ENCODE measurements at places on chromosomes 6 and 20. TPM values are rescaled to one million over a fixed set of nuclear protein-coding genes. Genes with fewer than 3 reads are reported as not detected.
A peak's percentile ranks its signal among the peaks of the same experiment; 100 is the strongest.

- peak; percentile 8 for DNase-seq
Measured at GRCh38 chr6:73152966-73153757, 72.1 kb downstream of the KHDC1L start.

- no peak for DNase-seq
Measured at GRCh38 chr6:5521322-5521721, 260.0 kb downstream of the FARS2 start.

DNA sequence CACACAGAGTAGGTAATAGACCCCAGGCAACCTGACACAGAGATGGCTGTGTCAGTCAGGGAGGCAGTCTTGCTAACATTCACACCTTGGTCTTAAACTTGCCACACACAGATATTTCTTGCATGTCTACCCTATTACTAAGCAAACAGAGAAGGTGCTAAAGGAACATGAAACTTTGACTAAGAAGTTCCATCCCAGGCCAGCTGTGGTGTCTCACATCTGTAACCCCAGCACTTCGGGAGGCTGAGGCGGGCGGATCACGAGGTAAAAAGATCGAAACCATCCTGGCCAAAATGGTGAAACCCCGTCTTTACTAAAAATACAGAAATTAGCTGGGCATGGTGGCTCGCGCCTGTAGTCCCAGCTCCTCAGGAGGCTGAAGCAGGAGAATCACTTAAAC is 222.4 kb upstream of the JARID2 start:
- no peak for DNase-seq

- no peak for DNase-seq
Measured at GRCh38 chr20:52843425-52843824, 128.7 kb upstream of the TSHZ2 start.

GRCh38 chr20:36929691-36930090 is 21.8 kb downstream of the SAMHD1 start:
- no peak for DNase-seq

CLIC5 gene
- polyA plus RNA-seq, result 10.5 TPM

SPTLC3 gene
- polyA plus RNA-seq, result 3.2 TPM
